ENCODE measurements at places on chromosomes 3 and 15. TPM values are rescaled to one million over a fixed set of nuclear protein-coding genes. Genes with fewer than 3 reads are reported as not detected.

Gene PLS1
- total RNA-seq, result 0.83 TPM

Gene MESP2
- 0.99 TPM for total RNA-seq

Gene SCN10A
- not detected for total RNA-seq

Gene TERB2
- not detected for total RNA-seq

Gene IQCF5
- not detected for total RNA-seq

Gene SKOR1
- total RNA-seq, result 0.17 TPM

DNA sequence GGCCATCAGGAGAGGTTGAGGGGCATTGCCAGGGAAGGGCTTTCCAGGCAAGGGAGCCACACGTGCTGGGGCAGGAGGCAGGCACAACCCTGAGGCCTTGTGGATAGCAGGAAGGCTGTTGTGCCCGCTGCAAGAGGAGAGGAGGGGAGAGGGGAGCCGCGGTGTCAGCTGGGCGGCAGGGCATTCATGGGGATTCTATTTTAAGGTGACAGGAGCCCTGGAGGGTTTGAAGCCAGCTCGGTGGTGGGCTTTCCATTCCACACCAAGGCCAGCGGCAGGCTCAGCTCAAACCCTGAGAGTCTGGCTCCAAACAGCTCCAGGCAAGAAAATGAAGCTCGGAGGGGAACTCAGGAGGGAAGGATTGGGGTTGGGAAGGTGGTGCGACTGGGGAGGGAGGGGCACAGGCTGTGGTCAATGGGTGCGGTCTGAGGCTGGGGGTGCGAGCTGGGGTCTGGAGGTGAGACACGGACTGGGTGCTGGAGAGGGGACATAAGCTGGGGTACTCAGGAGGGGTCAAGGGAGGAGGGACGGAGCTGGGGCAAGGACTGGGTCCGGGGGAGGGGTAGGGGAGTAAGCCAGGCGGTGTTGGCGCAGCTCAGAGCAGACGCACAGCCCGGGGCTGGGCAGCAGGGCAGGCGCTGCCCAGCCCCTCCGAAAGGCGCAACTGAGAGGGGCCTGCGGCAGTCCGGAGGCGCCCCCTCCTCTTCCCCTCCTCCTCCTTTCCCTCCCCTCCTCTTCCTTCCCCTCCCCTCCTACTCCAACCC is 43.4 kb downstream of the TPRA1 start:
- no peaks in the 10 kb centered on the region for H3K36me3 ChIP-seq
- H3K4me3 ChIP-seq, result peak overlapping the region; percentile 66
- DNase-seq, result no peak
- H3K4me1 ChIP-seq, result no peaks in the 10 kb centered on the region
- H3K27ac ChIP-seq, result no peak overlapping the region

GRCh38 chr15:71385457-71385856 is 270.2 kb downstream of the THSD4 start:
- H3K27ac ChIP-seq, result no peak overlapping the region
- no peak overlapping the region for H3K4me3 ChIP-seq
- H3K27me3 ChIP-seq, result no peaks in the 10 kb centered on the region
- H3K4me1 ChIP-seq, result peaks cover 10% of the 10 kb centered on the region

Measured in fibroblast of lung (primary cell).